ENCODE measurements at places on chromosomes 2 and 18. TPM values are rescaled to one million over a fixed set of nuclear protein-coding genes. Genes with fewer than 3 reads are reported as not detected.

DNA sequence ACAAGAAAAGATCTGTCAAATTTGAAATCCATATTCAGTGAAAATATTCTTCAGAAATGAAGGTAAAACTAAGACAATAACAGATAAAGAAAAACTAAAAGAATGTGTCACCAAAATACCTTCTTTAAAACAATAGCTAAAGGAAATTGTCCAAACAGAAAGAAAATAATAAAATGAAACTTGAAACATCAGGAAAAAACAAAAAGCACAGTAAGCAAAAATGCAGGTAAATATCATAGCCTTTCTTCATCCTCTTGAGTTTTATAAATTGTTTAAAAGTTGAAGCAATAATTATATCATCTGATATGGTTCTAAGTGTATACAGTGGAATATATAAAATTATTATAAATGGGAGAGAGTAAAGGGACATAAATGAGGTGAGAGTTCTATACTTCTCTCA lies 103.8 kb upstream of the PDE1A start:
- DNase-seq = no peak

The MARCO gene
- total RNA-seq = 0.31 TPM

The MC2R gene
- total RNA-seq = not detected

The ASAP2 gene
- 4.3 TPM for total RNA-seq

The SGPP2 gene
- total RNA-seq = 0.04 TPM

GRCh38 chr18:36757991-36758390 lies 70.8 kb downstream of the TPGS2 start:
- DNase-seq = no peak

The LYPD6 gene
- not detected for total RNA-seq

The EPB41L3 gene
- total RNA-seq = 0.44 TPM

- DNase-seq = no peak
Observed at GRCh38 chr18:27661320-27662018, 476.4 kb upstream of the CHST9 start.

The SKA1 gene
- total RNA-seq = 38.1 TPM

GRCh38 chr2:55919574-55919973 lies 4.0 kb downstream of the EFEMP1 start:
- DNase-seq = no peak

DNA sequence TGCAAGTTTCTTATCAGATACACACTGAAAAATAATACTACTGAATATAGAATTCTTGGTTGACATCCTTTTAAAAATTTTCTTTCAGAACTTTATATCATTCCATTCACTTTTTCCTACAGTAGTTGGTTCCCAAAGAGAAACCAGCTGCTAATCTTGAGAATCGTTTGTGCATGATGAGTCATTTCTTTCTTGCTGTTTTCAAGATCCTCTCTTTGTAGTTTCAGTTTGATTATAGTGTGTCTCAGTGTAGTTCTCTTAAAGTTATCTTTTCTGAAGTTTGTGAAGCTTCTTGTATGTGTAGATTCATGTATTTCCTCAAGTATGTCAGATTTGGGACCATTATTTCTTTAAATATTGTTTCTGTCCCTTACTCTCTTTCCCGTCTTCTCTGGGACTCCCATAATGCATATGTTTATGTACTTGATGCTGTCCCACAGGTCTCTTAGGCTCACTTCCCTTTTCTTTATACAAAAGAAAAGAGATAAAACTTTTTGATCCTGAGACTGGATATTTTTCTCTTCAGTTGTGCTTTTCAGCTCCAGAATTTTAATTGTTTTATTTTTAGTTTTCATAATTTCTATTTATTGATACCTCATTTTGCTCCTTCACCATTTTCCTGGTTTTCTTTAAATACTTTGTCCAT lies 801.0 kb downstream of the TDRD15 start:
- DNase-seq = no peak

GRCh38 chr2:9637330-9637729 lies 6.5 kb upstream of the YWHAQ start:
- DNase-seq = no peak

DNA sequence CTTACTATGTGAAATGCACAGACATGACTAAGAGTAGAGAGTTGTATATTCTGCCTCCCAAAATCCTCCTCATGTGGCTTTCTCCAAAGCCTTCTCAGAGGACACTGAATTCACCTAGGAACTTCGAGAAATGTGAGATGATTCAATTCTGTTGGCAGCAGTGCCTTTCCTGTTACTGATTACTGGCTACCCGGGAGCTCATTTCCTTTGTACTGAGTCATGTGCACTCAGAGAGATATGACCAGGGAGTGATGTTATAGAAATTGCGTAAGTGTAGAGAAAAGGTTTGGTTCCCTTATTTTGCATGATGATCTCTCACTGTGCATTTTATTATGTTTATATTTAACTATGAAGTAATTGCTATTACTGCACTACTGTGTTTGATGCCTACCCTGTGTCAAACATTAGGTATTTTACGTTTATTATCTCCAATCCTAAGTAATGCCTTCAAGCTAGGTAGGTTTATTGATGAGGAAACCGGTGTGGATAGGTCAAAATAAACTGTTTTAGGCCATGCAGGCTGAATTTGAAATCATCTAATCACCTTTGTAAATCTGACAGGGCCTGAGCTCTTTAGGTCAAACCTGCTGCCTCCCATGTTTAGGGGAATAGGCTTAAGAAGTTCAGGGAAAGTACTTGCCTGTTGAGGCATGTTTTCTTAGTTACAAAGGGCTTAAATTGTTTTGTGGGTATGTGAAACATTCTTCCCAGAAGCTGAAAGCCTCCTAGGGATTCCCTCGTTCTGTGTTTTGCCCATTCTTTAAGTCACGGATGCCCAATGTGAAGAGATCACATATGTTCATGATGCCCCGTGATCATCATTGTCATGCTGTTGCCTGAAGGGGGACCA lies 86.8 kb downstream of the FMNL2 start:
- no peak for DNase-seq

GRCh38 chr2:202754936-202755335 lies 116.6 kb downstream of the ICA1L start:
- DNase-seq = no peak

DNA sequence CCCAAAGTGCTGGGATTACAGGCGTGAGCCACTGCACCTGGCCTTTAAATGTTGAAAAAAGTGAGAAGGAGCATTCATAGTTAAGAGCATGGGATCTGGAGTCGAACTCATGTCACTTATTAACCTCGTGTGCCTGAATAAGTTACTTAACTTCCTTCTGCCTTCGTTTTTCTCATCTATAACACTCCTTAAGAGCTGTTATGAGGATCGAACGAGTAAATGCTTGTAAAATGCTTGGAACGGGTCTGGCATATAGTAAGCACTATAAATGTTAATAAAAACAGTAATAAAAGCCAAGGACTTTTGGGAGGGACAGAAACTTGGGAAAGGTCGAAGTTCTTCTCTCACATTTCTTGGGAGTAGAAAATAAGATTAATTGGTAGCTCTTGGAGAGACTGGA lies 40.8 kb downstream of the RAB10 start:
- DNase-seq = no peak

- DNase-seq = no peak
Observed at GRCh38 chr2:197145471-197146056, 165.0 kb downstream of the ANKRD44 start.

DNA sequence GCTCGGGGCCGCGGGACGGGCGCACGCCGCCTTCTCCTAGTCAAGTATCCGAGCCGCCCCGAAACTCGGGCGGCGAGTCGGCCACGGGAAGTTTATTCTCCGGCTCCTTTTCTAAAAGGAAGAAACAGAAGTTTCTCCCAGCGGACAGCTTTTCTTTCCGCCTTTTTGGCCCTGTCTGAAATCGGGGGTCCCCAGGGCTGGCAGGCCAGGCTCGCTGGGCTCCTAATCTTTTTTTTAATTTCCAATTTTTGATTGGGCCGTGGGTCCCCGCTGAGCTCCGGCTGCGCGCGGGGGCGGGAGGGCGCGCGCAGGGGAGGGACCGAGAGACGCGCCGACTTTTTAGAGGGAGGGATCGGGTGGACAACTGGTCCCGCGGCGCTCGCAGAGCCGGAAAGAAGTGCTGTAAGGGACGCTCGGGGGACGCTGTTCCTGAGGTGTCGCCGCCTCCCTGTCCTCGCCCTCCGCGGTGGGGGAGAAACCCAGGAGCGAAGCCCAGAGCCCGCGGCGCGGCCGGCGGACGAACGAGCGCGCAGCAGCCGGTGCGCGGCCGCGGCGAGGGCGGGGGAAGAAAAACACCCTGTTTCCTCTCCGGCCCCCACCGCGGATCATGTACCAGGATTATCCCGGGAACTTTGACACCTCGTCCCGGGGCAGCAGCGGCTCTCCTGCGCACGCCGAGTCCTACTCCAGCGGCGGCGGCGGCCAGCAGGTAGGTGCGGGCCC lies 617 bp downstream of the FOSL2 start:
- DNase-seq = peak; percentile 68

The EIPR1 gene
- 35.9 TPM for total RNA-seq
